ENCODE measurements at places on chromosomes 5 and 9. TPM values are rescaled to one million over a fixed set of nuclear protein-coding genes. Genes with fewer than 3 reads are reported as not detected.

PCDHA2 gene
- not detected for total RNA-seq

SLC6A18 gene
- total RNA-seq = not detected

DNA sequence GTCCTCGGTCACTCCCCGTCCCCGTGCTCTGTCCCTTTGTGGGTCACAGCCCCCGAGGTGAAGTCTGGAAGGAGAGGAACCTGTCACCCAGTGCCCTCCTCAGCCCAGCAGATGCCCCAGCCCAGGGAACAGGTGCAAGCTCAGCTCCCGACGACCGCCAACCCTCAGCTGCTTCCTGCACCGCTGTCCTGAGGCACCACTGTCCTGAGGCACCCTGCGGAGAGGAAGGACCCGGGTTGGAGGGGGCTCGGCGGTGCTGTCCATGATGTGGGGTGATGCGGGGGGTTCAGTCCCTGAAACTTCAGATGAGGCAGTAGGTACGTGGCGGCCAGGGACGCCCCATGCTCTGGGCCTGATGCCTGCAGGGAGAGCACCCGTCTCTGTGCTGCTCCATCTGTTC, 81.4 kb downstream of the COL5A1 start:
- no peak overlapping the region for H3K4me3 ChIP-seq
- H3K27ac ChIP-seq = no peak overlapping the region
- peaks cover 6% of the 10 kb centered on the region for H3K27me3 ChIP-seq
- no peaks in the 10 kb centered on the region for H3K36me3 ChIP-seq
- no peak for DNase-seq
- no peaks in the 10 kb centered on the region for H3K4me1 ChIP-seq

GRCh38 chr5:142643634-142644033, 42.3 kb downstream of the FGF1 start:
- no peak overlapping the region for H3K27ac ChIP-seq
- no peak for DNase-seq
- peaks cover 31% of the 10 kb centered on the region for H3K27me3 ChIP-seq
- H3K4me3 ChIP-seq = no peak overlapping the region
- no peaks in the 10 kb centered on the region for H3K36me3 ChIP-seq

DNA sequence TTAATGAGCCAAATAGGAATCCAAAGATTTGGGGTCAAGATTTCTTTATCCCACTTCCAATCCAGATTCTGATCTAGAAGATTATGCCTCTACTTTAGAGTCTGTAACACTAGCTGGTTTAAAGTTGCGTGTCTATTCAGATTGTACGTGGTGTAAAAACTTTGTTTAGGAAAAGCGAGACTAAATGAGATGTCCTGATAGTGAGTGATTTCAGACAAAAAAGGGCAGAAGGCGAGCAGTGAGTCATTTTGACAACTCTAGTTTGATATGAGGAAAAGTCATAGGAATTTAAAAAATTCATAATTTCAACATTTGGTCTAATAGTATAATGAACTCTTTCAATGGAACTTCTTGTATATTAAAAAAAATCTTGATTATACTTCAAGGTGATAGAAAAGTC, 119.6 kb upstream of the KLF9 start:
- no peaks in the 10 kb centered on the region for H3K27me3 ChIP-seq
- H3K4me3 ChIP-seq = no peak overlapping the region
- no peak for DNase-seq
- no peak overlapping the region for H3K27ac ChIP-seq

DNA sequence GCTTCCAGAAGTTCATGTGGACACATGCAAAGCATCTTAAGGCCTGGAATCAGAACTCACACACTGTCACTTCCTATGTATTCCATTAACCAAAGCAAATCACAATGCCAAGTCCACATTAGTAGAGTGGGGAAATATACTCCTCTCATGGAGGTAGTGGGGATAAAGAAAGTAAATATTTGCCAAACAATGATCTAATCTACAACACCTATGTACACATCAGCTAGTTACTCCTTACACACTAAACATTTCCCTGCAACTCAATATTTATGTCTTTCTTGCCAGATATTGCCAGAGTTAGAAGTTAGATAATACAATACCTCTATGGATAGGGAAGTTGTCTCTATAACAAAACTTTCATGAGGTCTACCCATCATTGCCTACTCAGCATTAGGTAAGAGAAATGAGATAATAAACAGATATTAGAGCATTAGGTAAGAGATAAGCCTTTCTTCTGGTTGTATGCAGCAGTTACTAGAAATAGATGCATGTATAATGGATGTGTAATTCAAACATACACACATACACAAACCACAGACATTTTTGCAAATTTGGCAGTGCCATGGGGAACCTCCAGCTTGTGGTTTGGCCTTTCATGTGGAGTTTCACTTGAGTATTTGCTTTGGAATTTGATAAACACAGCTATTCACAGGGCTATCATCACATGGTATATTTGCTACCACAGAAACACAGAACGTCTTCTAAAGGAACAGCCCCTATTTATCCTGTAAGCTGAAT, 196.5 kb downstream of the TLE1 start:
- no peaks in the 10 kb centered on the region for H3K36me3 ChIP-seq
- no peak for DNase-seq
- no peak overlapping the region for H3K4me3 ChIP-seq
- no peaks in the 10 kb centered on the region for H3K4me1 ChIP-seq
- H3K27me3 ChIP-seq = no peaks in the 10 kb centered on the region

DNA sequence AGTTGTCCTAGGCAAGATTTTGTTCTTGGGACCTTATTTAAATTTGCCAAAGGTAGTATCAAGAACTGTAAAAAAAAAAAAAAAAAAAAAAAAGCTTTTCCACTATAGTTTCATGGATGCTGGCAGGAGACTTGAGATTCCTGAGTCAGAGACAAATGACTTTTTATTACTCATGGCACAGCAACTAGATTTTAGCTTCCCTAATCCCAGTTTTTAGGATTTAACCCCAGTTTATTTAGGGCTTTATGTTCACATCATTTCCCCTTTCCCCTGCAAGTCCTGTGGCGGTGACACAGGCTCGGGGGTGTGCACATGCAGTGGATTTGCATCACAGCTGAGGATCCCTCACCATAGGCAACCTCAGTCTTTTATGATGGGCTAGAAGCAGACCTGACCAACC, 144.9 kb downstream of the GOLPH3 start:
- H3K4me1 ChIP-seq = peaks cover 23% of the 10 kb centered on the region
- no peak overlapping the region for H3K27ac ChIP-seq
- H3K4me3 ChIP-seq = no peak overlapping the region

PROB1 gene
- 4.6 TPM for total RNA-seq

ANKRD34B gene
- total RNA-seq = not detected

PCDHGA5 gene
- 0.12 TPM for total RNA-seq

GRCh38 chr5:38768412-38769211, 77.2 kb upstream of the OSMR start:
- no peaks in the 10 kb centered on the region for H3K36me3 ChIP-seq
- peaks cover 11% of the 10 kb centered on the region for H3K27me3 ChIP-seq
- DNase-seq = no peak

DNA sequence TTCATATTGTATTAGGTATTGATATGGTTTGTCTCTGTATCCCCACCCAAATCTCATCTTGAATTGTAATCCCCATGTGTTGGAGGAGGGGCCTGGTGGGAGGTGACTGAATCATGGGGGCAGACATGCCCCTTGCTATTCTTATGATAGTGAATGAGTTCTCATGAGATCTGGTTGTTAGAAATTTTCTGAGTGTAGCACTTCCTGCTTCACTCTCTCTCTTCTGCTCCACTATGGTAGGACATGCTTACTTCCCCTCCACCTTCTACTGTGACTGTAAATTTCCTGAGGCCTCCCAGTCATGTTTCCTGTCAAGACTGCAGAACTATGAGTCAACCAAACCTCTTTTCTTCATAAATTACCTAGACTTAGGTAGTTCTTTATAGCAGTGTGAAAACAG, 187.4 kb upstream of the SLC24A2 start:
- peaks cover 30% of the 10 kb centered on the region for H3K4me1 ChIP-seq
- DNase-seq = peak; percentile 47
- peak overlapping the region; percentile 39 for H3K27ac ChIP-seq
- peaks cover 4% of the 10 kb centered on the region for H3K36me3 ChIP-seq
- H3K27me3 ChIP-seq = no peaks in the 10 kb centered on the region

ELL2 gene
- total RNA-seq = 113 TPM

FBP1 gene
- total RNA-seq = 3.3 TPM

C9 gene
- total RNA-seq = not detected

DNA sequence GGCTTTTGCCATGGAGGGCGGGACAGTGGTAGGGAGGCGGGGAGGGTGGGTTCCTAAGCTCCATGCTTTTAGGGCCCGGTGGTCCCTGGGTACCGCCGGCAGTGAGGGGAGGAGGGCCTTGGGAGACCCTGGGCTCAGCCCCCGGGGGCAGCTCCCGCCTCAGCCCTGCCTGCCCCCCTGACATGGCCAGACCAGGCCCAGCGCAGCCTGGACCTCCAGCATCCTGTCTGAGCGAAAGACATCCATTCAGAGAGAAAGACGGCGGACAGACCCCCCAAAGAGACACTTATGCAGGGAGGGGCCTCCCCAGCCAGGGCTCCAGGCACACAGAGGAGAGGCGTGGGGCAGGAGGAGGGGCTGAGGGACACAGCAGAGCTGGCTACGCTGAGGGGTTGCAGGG, 45.3 kb downstream of the KCNT1 start:
- no peak for DNase-seq
- no peaks in the 10 kb centered on the region for H3K4me1 ChIP-seq
- H3K27me3 ChIP-seq = no peaks in the 10 kb centered on the region

- no peak overlapping the region for H3K4me3 ChIP-seq
- H3K36me3 ChIP-seq = no peaks in the 10 kb centered on the region
- no peak overlapping the region for H3K27ac ChIP-seq
- H3K4me1 ChIP-seq = no peaks in the 10 kb centered on the region
- DNase-seq = no peak
These were observed 159.0 kb upstream of the OR13F1 start for GRCh38 chr9:104345061-104345460.

BBLN gene
- 72.9 TPM for total RNA-seq

SNCAIP gene
- not detected for total RNA-seq

DNA sequence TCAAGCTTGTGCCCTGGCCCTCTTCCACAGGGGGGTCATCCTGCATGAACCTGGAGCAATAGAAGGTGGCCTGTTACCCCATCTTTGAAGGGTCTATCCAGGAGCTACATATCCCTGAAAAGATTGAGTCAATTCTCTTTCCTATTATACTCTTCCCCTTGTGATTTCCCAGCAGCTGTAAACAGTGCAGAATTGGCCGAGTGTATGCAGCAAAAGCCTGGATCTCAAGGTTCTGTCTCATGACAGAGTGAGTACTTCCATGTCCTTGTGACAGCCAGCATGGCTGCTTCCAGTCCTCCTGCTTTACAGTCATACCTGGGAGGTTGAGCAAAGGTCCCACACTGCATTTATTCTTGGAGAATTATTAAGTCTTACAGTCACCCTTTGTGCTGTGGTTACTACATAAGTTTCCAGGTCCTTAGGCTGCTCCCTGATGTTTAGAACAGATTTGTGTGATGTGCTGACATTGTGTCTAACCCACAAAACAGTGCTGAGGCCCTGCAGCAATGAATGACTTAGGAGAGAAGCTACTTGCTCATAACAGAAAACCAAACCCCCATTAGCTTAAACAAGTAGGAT, 67.5 kb downstream of the NREP start:
- no peaks in the 10 kb centered on the region for H3K27me3 ChIP-seq
- no peaks in the 10 kb centered on the region for H3K36me3 ChIP-seq
- H3K4me1 ChIP-seq = peaks cover 6% of the 10 kb centered on the region
- H3K4me3 ChIP-seq = no peak overlapping the region
- DNase-seq = no peak

THG1L gene
- total RNA-seq = 33.4 TPM

DNA sequence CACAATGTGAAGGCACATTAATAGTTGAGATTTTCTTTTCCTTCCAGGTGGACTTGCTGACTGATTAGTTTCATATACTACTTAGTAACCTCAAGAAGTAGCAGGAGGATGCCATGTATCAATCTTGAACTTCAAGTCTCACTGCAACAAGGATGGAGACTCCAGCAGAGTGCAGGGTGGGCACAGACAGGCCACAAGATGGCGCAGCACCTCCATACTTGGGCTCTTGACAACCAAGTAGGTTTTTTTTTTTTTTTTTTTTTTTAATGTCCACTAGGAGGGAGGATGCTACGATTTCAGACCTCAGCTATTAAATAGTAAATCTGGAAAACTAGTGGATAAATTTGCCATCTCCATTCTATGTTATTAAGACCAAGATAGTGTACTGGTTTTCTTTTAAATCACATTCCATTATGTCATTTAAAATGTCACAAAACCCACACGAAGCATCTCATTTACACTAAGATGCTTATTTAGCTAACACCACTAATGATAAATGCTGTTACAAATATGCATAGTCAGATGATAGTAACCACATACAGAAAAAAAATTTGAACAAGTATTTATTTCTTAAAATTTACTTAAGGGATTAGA, 58.6 kb downstream of the IL6ST start:
- no peak overlapping the region for H3K4me3 ChIP-seq
- peaks cover 3% of the 10 kb centered on the region for H3K36me3 ChIP-seq
- H3K27ac ChIP-seq = no peak overlapping the region

EPB41L4A gene
- 2.0 TPM for total RNA-seq

DNA sequence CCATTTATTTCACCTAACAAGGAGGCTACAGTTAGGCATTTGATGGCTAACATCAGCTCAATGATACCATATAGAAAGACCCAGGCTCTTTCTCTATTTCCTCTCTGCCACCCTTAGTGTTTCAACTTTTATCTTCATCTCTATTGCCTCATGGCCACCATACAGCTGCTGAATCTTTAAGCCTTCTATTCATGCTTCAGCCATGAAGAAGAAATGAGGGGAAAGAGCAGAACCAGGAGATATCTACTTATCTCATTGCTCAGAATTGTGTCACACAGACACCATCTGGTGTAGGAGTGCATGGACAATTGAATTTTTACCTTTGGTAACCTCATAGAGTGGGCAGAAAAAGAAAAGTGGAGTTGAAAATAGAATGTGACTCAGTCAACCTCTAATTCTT, 6.7 kb downstream of the GAPT start:
- H3K36me3 ChIP-seq = no peaks in the 10 kb centered on the region
- H3K4me3 ChIP-seq = no peak overlapping the region
- no peak for DNase-seq
- no peak overlapping the region for H3K27ac ChIP-seq
- H3K4me1 ChIP-seq = peaks cover 7% of the 10 kb centered on the region

CAMK2A gene
- total RNA-seq = not detected

DNA sequence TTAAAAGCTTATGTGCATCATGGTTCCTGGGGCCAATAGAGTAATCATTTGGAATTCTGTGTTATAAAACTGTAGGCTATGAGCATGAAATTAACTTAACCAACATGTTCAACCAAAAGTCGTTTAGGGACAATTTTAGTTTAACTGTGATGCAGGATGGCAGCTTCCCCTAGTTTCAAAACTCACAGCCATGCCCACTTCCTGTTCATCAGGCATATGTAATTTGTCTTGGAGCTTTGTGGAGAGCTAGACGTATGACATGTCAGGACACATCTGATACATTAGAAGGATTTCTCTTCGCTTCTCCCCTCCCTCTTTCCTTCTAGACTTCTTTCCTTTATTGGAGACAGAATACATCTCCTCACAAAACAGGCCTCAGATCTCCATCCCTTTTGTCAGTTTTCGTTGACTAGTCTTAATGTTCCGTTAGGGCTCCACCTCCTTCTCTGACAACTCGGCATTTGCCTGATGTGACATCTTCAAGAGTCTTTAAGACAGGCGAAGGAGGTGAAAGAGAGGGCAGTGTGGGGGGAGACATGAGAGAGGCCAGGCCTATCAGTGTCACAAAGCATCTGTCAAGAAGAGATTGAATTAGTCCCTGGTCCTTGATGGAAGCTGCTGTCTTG, 176.0 kb downstream of the MSX2 start:
- no peak for DNase-seq
- no peaks in the 10 kb centered on the region for H3K36me3 ChIP-seq
- no peaks in the 10 kb centered on the region for H3K4me1 ChIP-seq
- H3K27ac ChIP-seq = no peak overlapping the region
- peaks cover 8% of the 10 kb centered on the region for H3K27me3 ChIP-seq

GRCh38 chr9:81753436-81753835, 64.1 kb upstream of the TLE1 start:
- peaks cover 1% of the 10 kb centered on the region for H3K36me3 ChIP-seq
- no peak for DNase-seq
- no peaks in the 10 kb centered on the region for H3K4me1 ChIP-seq
- no peaks in the 10 kb centered on the region for H3K27me3 ChIP-seq
